Smooth muscle cell of the brain vasculature (primary cell): ENCODE measurements at places on chromosomes 16 and 17.

DNA sequence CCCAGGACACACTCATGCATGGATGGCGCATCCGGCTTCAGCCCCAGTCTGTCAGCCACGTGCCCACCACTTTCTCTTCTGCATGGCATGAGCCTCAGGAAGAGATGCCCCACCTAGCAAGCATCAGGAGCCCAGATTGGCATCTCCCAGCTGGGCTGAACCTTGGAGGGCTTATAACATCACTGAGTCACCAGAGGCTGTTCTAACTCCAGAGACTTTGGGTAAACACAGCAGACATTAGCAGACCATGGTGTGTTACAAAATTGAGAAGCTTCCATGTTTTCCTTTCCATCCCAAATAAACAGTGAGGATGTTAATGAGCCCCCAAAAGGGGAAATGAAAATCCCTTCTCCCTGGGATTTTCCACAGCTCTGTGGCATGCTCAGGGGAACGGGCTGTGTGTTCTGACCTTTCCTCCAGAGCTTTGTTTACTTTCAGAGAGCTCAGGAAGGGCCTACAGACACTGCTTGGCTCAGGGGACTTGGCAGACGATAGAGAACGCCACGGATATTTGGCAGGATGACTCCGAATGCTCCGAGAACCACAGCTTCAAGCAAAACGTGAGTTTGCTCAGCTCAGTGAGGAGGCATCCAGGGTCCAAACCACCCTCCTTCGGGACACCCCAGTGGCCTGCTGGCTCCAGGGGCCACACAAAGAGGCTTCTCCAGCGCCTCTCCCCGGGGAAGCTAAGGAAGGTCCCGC lies 16.5 kb downstream of the GLP2R start:
- DNase-seq: peak; percentile 57

DNA sequence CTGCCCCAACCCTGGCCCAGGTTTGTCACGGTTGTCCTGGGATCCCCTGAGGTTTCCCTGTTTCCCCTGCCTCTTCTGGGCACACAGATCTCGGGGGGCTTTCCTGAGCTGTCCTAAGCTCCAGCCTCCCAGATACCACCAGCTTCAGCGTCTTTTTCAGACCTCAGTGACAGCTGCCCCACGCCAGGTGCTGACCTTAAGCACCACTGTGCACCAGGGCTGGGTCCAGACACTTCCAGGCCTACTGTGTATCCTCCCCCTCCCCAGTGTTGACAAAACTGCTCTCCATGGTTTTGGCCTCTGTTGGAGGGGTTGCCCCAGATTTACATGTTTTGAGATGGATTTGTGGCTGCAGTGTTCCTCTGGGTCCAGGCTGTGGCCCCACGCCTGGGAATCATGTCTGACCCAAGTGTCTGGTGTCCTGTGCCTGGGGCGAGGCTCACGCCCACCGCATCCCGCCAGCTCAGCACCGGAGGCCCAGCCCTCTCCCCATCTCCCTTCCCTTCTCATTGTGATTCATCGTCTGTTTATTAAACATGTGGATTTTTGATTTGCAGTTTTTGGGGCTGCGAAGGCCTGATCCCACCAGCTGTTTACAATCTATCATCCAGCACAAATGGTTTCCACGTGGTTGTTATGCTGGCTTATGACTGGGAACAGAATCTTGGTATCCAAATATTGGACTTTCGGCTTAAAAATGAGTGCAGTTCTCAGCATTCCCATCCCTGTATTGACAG lies 82.1 kb downstream of the METRNL start:
- no peak for DNase-seq

GRCh38 chr16:19959736-19960135 lies 75.1 kb upstream of the GPRC5B start:
- DNase-seq: no peak

- DNase-seq: no peak
Measured at GRCh38 chr16:85089525-85089924, 22.7 kb downstream of the CIBAR2 start.

GRCh38 chr17:39751016-39751543 lies 13.3 kb downstream of the GRB7 start:
- DNase-seq: no peak

DNA sequence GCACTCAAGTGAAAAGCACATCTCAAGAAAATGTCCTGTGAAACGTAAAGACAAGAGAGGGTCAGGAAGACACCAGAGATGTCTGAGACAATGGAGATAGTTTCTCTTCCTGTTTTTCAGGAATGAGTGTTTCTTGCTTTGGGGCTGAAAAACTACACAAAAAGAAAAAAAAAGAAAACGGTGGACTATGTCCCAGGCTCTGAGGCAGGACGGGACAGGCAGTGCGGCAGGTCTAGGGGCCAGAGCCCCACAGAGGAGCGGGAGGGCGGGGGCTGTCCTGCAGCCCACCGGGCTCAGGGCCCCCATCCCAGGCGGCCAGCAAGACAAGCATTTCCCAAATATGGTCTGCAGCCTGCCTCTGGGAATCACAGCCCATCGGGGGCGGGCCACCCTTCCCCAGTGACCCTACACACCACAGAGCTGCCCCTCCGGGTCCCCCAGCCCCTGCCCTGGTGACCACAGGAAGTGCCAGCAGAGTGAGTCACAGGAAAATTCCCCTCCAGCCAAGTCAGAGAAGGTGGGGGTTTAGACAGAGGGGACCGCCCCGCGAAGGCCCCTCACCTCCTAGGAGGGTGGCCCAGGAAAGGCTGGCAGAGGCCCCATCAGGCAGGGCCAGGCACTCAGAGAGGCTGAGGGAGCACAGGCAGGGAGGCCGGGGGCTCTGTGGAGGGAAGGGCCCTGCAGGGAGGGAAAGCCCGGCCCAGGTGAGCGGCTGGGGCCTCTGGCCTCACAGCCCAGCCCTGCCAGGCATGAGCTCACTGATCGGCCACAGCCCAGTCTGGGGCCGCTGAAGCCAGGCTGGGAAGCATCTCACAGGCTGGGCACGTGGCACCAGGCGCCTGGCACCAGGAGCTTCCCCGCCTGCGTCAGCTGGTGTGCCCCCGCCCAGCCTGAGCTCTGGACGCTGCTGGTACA lies 6.3 kb downstream of the BCAR1 start:
- peak; percentile 93 for DNase-seq
